ENCODE measurements at places on chromosomes 16 and 17.

GRCh38 chr17:67082107-67082506 is 37.8 kb downstream of the CACNG1 start:
- no peak for DNase-seq

GRCh38 chr17:31815212-31815730 is 43.8 kb downstream of the COPRS start:
- no peak for DNase-seq

DNA sequence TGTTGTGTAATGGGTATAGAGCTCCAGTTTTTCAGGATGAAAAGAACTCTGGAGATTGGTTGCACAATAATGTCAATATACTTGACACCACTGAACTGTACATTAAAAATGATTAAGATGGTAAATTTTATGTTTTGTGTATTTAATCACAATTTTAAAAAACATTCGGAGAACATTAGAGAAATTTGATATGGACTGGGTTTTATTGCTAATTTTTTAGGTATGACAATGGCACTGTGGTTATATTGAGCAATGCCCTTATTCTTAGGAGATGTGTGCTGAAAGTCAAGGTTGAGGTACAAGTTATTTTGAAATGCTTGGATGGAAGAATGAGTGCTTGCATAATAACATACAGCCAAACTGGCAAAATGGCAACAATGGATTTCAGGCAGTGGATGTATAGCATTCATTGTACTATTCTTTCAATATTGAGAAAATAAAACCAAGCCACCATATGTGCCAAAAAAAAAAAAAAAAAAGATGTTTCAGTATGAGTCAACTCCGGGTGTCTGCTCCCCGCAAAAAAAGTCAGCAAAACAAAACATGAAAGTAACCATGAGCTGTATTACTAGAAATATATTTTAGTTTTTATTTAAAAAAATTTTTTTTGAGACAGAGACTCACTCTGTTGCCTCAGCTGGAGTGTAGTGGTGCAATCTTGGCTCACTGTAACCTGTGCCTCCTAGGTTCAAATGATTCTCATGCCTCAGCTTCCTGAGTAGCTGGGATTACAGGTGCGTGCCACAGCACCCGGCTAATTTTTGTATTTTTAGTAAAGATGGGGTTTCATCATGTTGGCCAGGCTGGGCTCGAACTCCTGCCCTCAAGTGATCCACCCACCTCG is 19.8 kb downstream of the HOXB1 start:
- peak; percentile 32 for DNase-seq

- no peak for DNase-seq
These were observed 1.4 kb downstream of the MMD start for GRCh38 chr17:55420067-55420775.

- no peak for DNase-seq
These were observed 6.6 kb upstream of the TMEM204 start for GRCh38 chr16:1526608-1527555.

GRCh38 chr16:19330841-19331397 is 45.4 kb downstream of the CLEC19A start:
- DNase-seq = peak; percentile 70

DNA sequence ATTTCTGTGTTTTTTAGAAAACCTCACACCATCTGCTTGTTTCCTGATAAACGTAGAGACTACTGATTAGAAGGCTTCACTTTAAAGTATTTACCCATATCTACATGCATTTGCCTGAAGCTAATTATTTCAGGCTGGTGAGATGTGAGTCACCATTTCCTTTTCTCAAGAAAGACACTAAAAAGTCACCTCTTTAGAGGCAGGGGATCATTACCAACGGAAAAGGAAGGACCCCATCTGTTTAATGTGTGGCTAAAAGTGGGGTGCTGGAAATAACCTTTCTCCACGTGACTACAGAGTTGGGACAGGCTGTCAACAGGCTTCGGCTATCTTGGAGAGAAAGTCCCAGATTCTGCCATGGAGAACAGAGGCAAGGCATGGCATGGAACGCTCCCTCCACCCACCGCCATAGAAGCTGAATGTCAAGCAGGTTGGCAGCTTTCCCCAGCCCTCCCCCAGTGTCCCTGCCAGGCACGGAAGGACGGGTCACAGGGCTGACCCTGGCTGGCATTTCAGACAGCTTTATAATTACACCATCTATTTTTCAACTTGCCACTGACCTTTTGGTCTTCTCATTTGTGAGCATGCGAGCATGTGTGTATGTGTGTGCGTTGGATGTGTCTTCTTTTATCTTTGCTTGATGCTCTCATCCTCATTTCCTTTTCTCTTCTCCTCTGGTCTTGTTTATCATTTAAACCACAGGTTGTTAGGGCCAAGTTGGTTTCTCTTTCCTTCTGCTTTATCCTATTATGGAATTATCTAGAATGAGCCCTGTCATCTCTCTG is 157.0 kb downstream of the CPPED1 start:
- no peak for DNase-seq

DNA sequence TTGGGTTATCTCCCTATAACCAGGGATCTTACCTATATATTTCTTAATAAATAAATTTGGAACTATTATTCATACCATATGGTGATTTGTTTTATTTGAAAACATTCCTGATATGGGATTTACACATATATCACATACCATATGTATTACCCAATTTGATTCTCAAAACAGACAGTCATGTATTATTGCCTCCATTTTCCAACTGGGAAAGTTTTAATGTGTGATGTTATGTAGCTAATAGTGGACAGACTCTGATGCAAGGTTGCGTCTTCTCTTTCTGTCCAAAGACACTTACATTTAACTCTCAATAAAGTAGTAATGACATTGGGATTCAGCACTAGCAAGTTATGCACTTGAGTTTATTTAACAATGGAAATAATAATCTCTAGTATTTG is 1.1 kb downstream of the KRTAP9-9 start:
- DNase-seq = no peak

GRCh38 chr16:9007177-9007794 is 43.6 kb upstream of the USP7 start:
- no peak for DNase-seq

DNA sequence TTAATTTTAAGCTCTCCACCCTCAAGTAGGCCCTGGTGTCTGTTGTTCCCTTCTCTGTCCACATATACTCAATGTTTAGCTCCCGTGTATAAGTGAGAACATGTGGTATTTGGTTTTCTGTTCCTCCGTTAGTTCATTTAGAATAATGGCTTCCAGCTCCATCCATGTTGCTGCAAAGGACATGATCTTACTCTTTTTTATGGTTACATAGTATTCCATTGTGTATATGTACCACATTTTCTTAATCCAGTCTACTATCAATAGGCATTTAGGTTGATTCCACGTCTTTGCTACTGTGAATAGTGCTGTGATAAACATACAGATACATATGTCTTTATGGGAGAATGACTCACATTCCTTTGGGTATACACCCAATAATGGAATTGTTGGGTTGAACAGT is 111.4 kb upstream of the NACA2 start:
- no peak for DNase-seq

GRCh38 chr16:11964761-11965551 is at the start of gene TNFRSF17:
Gene TNFRSF17, plus strand, starts transcription at chr16:11965210. Its CDS starts 115 bp downstream, at chr16:11965325.
- no peak for DNase-seq

- DNase-seq = no peak
These were observed 59.4 kb downstream of the RTN4RL1 start for GRCh38 chr17:1965556-1966273.

DNA sequence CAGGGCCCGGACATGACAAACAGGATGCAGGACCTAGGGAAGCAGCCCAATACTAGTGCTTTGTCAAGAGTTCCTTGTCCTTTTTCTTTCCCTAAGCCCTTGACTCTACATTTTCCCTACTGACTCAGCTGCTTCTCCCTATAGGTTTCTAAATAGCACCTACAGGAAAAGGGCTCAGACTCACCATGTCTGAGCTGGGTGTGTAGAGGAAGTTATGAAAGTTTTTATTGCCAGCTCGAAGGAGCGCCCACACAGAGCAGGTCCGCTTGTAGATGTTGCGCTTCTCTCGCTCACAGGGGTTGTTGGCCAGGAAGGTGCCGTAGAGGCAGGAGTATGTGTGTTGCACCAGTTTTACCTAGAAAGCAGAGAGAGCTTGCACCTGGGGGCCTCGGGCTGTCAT is 10.6 kb downstream of the MTMR4 start:
- no peak for DNase-seq

- no peak for DNase-seq
These were observed 17.3 kb downstream of the RSPRY1 start for GRCh38 chr16:57203451-57203850.

DNA sequence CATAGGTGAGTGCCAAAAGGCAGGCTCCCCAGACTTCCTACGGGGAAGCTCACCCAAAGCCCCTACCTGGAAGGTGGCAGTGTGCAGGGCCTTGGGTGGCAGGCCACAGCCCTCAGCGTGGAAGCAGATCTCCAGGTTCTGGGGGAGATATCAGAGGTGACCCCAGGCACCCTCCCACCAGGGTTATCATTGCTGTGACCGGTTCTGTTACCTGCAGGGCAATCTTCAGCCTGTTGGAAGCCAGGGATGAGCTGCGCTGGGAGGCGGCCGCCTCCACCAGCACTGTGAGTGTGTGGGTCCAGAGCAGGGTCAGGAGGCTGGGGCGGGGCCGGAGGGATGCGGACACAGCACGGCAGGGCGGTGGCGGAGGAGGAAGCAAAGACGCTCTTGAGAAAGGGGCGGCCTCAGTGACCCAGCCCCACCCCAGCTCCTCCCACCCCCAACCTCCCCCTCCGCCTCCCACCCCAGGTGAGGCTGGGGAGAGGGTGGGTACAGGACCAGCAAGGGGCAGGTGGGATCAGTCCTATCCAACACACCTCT is 13.1 kb downstream of the UNC13D start:
- no peak for DNase-seq

DNA sequence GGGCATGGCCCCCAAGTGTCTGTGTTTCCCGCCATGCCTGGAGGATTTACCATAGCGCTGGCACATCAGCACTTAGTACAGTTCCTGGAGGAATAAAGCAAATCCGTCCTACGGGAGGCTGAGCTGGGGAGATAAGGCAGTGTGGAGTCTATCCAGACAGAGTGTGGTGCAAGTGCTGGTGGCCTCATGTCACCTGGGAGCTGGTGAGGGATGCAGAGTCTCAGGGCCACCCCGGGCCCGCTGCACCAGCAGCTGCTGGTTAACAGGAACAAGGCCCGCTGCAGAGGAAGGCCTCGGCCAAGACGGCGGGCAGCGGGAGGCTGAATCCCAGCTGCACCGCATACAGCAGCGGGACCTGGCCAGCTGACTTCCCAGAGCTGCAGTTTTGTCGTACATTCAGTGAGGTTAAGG is 57.3 kb upstream of the CDC42EP4 start:
- no peak for DNase-seq

DNA sequence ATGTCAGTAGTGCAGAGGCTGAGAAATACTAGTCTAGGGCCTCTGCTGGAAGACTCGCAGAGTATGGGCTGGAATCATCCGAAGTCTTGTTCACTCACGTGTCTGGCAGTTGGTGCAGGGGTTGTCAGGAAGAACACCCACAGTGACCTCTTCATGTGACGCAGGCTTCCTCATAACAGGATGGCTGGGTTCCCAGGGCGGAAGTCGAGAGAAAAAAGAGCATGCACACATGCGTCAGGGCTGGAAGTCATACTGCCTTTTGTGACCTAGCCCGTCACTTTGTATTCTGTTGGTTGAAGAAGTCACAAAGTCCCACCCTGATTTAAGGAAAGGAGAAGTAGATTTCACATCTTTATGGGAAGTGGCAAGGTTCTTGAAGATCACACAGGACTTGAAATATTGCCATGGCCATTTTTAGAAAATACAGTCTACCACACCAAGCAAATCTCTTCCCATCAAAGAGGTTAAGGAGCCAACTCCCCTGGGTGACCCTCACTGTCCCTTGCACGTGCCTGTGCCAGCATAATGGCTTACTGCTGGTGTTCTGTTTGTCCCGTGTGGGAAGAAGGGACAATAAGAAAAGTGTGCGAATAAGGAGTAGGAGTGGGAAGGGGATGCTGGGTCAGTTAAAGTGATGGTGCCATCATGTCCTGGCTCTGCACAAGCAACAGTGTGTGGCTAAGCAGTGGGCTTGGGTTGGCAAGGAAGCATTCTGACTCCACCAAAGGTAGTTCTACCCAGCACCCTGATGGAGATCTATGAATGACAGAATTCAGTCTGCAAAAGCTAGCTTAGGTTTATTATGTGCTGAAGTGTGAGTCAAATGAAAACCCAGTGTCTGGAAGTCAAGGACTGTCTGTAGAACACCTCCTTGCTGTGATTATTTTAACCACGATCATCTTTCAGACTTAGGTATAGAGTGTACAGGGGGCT is 28.1 kb downstream of the HEATR3 start:
- no peak for DNase-seq

- DNase-seq = no peak
These were observed at the start of gene CYTH1 for GRCh38 chr17:78781893-78782304. Gene CYTH1, minus strand, starts transcription at chr17:78782273. Its CDS starts 50 bp downstream, at chr17:78782223.

DNA sequence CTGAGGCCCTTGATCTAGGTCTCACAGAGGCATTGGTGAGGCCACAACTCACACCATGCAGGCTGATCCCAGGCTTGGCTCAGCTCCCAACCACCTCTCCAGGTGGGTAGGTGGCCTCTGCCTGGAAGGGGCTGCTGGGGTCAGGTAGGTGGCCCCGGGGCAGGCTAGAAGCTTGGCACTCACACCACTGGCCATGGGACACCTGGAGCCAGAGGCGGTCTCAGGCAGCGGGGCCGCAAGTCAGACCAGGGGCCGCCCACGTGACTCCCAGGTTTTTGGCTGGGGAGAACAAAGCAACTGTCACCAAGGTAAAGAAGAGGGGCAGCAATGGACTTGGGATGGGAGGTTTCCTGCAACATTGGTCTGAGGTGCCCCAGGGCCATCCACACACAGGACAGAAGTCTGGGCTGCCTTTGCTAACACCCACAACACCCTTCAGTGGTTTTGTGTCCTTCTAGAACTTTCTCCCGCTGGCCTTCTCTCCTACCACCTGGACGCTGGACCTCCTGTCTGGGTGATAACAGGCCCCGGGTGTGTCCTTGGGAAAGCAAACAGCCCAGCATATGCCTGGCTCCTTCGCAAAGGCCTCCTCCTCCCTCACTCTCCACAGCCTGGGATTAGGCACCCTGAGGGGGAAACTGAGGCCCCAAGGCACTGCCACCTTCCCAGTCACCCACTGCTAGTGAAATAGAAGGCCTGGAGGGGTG is 16.4 kb downstream of the C16orf74 start:
- DNase-seq = no peak

- DNase-seq = peak; percentile 68
These were observed 44.1 kb downstream of the COG7 start for GRCh38 chr16:23408823-23409298.
